Stimulated activated CD8-positive, alpha-beta memory T cell treated with anti-CD3 and anti-CD28 coated beads, Interleukin-4, amount 100 ng/mL, for 1 hour (primary cell): ENCODE measurements at places on chromosomes 16 and 17.

GRCh38 chr16:29024278-29024677 is 39.4 kb downstream of the LAT start:
- DNase-seq = no peak

- DNase-seq = no peak
Measured at GRCh38 chr17:27804113-27804512, 3.8 kb upstream of the NOS2 start.

DNA sequence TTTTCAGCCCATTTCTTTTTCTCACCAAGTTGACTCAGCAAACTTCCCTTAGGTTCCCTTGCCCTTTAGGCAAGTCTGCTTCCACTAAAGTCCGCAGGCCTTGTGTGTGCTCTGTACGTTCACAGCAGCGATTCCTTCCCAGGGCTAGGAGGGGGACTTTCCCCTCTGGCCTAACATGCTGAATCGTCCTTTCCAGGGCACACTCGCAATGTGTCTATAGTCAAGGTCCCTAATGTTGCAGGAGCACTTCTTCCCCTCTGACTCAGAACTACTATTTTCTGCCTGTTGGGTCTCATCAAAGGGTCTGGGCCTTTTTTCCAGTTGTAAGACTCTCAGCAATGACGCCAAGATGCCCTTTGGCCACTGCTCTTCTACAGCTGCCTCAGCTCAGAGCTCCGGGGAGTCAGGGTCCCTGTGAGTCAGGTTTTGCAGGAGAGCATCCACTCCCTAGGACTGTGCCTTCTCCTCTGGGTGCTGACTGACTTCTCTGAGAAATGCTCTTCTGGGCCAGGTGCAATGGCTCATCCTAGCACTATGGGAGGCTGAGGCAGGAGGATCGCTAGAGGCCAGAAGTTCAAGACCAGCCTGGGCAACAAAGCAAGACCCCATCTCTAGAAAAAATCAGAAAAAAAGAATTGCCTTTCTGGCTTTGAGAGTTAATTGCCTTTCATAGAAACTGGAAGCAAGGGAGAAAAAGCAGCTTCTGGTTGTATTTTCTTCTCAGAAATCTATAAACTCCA is 64.4 kb upstream of the TBX2 start:
- DNase-seq = no peak

- DNase-seq = peak; percentile 24
Measured at GRCh38 chr17:30970831-30971567, at the start of gene RNF135. TSS of gene RNF135 (plus strand) at chr17:30971039. CDS start at chr17:30971074, 35 bp downstream.

GRCh38 chr16:19410435-19411171 is 7.1 kb upstream of the TMC5 start:
- no peak for DNase-seq

DNA sequence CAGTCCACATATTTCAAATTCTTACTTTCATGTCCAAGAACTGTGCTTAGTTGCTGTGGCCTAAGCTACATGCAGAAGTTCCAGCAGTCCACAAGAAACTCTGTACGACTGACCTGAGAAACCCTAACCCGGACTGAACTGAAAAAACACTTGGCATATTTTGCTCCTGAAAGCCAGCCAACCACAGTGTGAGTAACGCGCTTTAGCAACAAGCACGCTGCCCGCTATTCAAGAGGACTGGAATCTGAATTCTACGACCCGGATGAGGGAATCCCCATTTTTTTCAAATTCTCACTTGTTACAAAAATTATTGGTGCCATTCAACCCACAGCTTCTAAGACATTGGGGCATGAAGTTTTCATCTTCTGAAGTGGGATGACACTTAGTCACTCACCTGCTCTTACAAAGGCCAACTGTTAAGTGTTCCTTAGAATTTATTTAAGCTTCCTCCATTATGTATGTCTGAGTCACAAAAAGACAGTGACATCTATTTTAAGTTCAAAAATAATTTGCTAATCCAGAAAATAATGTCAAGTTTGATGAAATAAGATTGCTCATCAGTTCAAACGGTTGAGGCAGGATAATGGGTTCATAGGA is 78.7 kb downstream of the CDYL2 start:
- DNase-seq = no peak

DNA sequence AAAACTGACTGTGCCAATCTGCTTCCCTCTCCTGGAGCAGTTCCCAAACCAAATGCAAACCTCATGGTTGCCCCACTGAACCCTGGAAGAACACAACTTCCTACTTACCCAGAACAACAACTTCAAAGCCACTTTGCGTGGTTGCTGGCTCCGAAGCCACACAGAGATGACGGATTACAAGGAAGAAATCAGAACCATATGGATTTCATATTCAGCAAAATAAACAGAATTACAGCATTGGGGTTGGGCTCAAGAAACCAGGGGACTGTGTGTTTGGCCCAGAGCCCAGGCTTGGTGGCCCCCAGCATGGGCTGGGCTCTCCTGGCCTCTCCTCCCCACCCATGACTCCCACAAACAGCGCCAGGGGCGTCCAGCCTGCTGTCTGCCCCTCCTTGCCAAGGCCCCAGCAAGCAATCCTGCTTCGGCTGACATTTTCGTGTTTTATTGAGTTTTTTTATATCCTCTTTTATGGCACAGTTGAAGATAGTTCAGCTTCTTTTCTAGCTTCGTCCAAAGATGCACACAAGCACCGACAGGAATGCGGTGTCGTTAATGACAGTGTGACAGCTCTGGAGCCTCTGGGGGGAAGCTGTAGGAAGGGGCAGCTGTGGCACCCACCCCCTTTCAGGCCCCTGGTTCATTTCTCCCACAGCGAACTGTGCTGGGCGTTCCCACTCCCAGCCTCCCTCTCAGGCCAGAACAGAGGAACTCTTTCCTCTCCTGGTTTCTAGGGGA is 137.1 kb downstream of the GAS7 start:
- no peak for DNase-seq

DNA sequence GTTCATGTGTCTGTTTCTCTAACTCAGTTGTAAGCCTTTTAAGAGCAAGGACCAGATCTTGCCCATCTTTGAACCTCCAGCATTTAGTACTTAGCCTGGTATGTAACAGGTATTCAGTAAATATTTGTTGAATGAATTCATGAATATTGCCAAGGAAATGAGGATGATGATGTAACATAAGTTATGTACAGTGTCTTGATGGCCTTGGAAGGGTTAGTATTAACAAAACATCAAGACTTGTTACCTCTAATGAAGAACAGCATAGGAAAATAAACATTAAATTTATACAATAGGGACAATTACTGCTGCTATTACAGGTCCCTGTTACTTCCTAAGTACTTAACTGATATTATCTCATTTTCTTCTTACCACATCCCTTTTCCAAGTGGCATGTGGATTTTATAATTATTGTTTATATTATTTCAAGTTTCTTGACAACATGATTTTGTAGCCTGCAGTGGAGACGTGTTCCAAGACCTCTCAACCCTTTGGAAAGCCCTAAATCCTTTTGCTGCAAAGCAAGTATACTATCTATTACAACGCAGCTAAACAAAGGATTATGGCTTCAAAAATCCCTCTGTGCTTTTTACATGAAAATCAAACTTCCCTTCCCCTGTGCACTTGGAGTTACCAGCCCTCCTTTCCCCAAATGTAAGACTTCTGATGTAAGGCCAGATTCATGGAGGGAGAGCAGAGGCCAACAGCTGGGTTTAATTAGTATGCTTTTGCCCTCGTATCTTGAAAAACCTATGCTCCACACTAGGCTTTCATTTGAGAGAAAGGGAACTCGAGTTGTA is 77.4 kb upstream of the SMIM36 start:
- no peak for DNase-seq

DNA sequence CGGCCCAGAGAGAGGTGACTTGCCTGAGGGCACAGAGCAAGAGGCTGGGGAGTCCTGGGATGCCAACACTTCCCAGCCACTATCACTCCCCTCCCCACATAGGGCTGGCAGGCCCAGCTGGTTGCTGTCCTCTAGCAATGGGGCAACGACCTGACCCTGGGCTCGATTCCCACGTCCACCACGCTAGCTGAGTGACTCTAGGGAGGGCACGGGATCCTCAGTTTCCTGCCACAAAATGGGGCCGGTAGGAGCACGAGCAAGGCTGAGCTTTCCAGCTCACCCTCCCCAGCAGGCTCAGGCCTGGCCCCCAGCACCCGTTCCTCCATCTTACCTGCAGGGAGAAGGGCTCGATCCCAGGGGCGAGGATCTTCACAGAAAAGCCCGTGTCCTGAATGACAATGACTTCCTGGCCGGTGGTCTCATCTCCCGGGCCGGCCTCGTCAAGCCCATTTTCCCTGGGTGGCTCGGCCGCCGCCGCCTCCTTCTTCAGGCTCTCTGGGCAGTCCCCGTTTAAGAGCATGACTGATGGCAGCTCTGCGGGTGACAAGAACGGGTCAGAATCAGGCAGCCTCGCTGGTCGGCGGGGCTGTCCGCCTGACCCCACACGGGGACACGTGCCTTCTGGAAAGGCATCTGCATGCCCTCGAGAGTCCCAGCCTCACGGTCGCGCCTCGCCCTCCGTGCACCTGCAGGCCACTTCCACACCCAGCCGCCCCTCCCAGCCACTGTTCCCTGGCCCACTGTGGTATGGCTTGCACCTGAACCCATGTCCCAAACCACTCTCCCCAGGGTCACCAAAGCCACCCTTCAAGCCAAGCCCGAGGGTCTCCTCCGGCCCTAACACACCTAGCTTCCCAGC is 7.3 kb downstream of the CLUH start:
- no peak for DNase-seq

GRCh38 chr17:45116434-45117016 is 15.8 kb downstream of the PLCD3 start:
- no peak for DNase-seq

GRCh38 chr17:79147746-79148506 is 73.3 kb downstream of the ENGASE start:
- no peak for DNase-seq

DNA sequence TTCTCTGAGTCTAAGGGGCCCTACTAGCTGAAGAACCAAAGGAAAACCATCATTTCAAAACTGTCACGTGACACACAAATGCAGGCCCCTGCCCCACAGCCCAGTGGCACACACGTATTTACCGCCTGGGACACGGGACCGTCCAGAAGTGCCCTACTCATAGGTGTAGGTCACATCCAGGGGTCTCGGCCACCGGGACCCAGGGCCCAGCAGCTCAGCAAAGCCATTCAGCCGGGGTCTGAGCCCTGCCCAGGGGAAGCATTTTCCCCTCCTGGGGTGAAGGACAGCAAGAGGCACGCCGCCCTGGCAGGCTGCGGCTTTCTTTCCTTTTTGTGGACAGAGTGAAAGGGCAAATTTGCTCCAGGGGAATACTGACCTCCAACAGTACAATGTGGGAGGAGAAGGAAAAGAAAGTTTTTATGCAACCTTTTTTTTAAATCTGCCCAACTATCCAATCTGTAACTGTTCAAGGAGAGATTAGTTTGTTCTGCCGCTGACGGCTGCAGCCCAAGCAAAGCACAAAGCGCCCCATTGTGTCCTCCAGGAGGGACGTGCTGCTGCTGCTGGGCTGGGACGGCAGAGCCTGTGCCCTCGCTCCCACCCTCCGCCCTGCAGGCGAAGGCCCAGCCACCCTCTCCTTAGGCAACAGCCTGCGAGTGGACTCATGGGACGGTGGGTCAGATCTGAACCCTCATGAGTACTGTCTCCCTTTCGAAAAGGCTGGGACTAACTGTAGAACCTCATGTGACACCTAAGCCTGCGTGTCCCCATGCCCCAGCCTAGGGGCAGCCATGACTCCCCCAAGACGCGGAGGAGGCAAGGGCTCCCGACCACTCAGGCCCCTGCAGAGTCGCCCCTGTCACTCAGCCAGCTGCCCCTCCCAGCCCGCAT is 21.3 kb downstream of the SLC7A5 start:
- no peak for DNase-seq

DNA sequence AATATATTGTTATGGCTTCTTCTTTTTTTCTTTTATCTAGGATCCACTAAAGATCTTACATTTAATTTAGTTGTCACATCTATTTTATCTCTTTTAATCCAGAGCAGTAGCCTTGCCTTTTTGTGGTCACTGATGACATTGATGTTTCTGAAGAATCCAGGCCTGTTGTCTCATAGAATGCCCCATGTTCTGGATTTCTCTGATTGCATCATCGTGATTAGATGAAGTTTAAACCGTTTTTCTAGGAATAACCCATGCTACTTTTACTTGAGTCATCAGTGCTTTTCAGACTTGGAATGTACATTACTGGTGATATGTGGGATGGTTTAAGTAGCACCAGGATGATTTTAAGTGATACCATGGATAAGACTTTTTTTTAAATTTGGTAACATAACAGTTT is 106.4 kb upstream of the CES5A start:
- DNase-seq = no peak

GRCh38 chr16:17084130-17084529 is 386.6 kb downstream of the XYLT1 start:
- DNase-seq = no peak

GRCh38 chr16:15919331-15919730 is 30.1 kb upstream of the ABCC1 start:
- DNase-seq = no peak

DNA sequence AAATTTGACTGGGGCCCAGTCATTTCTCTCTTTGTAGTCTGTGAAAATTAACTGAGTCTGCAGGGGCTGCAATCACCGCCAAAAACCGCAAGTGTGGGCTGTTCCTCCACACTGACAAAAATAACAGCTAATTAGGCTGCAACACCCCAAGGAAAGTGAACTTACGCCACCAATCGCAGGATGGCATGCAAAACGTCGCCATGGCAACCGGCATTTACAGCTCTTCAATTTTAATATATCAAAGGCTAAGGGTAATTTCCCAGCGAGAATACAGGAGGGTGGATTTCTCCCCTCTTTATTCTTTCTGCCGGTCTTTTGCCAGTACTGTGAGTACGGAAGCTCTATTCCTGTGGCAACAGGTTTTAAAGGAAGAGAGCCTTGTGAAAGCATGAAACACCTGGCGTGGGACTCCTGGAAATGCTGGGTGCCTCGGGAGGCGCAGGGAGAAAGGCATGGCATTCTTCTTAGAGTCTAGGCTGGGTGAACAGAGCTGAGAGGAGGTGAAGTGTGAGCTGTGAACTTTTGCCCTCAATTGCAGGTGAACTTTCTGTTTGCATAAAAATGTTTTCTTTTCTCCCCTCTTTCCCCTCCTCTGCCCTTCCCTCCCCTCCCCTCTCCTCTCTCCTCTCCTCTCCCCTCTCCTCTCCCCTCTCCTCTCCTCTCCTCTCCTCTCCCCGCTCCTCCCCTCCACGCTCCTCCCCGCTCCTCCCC is 399.7 kb downstream of the XYLT1 start:
- peak; percentile 60 for DNase-seq
